Mammary epithelial cell (primary cell): ENCODE measurements at places on chromosomes 1 and 21. TPM values are rescaled to one million over a fixed set of nuclear protein-coding genes. Genes with fewer than 3 reads are reported as not detected.
A peak's percentile ranks its signal among the peaks of the same experiment; 100 is the strongest.

GRCh38 chr1:204660509-204660908, 25.0 kb downstream of the LRRN2 start:
- no peak for DNase-seq

DNA sequence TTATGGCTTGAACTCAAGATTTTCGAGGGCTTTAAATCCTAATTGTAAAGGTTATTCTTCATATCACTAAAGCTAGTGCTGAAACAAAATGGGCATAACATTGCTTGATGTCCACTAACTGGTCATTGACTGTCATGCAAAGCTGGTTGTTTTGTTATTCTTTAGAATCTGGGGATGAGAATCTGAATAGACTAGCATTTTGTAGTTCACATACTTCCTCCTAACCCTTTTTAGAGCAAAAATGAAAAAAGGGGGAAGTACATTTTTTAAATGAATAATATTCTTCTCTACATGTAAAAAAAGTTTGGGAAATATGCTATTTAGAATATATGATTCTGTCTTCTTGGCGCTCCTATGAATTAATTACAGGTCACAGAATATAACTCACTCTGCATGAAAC, 72.2 kb upstream of the HMCN1 start:
- no peak for DNase-seq

- DNase-seq = no peak
These were observed 146.0 kb downstream of the RERE start for GRCh38 chr1:8671306-8671917.

GRCh38 chr1:151537112-151537511, 3.0 kb upstream of the TUFT1 start:
- peak; percentile 80 for DNase-seq

GRCh38 chr1:11031624-11032262, 15.3 kb downstream of the MASP2 start:
- DNase-seq = no peak

ZNF684 gene
- 1.6 and 4.1 TPM in 2 replicates for total RNA-seq

ADGRL4 gene
- total RNA-seq = not detected

DNA sequence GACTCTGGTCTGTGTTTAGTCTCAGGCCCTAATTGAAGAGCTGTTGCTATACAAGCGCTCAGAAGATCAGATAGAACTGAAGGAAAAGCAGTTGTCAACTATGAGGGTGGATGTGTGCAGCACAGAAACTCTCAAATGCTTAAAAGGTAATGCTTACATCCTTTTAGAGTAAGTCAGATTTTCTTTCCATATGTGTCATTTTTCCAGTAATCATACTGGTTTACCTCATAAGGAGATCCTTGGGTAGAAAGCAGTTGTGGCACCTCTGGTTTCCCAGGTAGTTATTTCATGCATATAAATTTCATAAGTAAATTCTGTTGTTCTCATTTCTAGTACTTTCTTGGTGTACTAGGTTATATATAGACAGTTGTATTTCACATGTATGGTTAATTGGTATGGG, 43.0 kb upstream of the TARS2 start:
- DNase-seq = no peak

DNM3 gene
- 2.2 and 6.4 TPM in 2 replicates for total RNA-seq

GRCh38 chr1:236128646-236129178, 13.6 kb upstream of the GPR137B start:
- peak; percentile 40 for DNase-seq

ARTN gene
- 22.8 TPM for total RNA-seq

GRCh38 chr1:46806196-46807020, 7.6 kb downstream of the CYP4B1 start:
- no peak for DNase-seq

DNA sequence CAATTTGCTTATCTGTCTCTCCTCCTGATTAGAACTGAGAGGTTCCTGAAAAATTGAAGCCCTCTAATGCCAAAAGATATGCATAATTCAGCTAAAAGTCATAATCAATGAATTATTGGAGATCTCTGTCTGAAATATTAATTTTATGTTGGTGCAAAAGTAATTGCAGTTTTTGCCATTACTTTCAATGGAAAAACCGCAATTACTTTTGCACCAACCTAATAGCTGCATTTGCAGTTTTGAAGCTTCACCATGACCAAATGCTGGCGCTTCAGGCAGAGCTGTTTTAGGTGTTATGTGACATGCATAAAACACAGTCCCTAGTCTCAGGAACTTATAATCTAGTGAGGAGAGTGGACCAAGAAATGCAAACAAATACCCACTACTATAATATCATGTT, 29.7 kb upstream of the FASLG start:
- DNase-seq = no peak

GSTM4 gene
- 5.0 TPM for total RNA-seq

- no peak for DNase-seq
These were observed at the start of gene TNFAIP8L2 for GRCh38 chr1:151156515-151156819. TSS of gene TNFAIP8L2 (plus strand) at chr1:151156649. CDS start at chr1:151158698, 2,049 bp downstream.

OR2T35 gene
- not detected for total RNA-seq

PDPN gene
- total RNA-seq = 26.6 and 39.4 TPM in 2 replicates

PGLYRP3 gene
- not detected for total RNA-seq

DNA sequence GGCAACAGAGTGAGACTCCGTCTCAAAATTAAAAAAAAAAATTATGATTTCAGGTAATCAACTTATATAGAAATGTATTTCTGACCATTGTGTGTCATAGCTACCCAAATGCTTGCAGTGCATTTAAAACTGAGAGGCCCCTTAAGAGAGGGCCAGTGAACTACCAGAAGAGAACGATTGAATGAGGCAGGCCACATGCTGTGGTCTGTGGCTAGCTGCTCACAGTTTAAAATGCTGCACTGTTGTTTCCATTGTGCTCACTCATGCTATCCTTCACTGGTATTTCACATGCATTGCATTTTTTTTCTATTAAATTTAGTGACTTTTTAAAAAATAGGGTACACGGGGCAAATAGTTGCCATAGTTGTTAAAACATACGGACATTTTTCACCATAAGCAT, 26.0 kb downstream of the CHML start:
- DNase-seq = no peak

DNA sequence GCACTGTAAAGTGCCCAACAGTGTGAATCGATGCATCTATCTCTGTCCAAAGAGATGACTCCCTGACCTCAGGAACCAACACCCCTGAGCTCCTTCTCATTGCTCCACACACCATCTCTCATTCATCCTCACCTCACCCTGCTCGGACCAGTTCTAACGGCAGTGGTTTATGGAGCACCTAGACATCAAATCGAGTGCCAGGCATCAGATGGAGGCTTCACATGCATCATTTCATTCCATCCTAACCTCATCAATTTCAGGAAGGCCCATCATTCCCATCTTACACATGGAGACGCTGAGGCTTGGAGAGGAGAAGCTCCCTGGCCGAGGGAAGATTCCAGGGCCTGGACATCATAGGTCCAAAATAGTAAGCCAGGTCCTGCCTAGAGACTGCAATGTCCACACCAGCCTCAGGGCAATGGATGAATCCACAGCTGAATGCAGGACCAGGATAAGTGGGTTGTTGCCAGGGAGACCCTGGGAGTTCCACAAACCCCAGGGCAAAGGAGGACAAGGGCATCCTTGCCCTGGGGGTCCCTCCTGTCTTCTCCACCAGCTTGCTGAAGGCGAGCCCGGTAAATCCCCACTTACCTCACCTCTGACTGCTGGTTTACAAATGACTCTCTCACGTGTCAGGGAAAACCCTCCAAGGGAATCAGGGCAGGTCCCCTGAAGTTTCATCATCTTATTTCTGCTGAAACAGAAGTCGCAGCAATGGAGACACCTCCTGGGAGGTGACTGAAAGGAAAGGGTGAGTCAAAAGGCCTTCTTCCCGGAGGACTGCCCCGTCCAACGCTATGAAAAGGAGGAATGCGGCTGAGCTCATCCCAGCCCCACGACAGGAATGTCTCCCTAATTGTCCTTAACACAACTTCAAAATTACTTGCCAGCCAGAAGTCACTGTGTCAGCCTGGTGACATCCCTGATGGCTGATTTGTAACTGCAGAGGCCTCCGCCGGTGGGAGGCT, 9.0 kb upstream of the IFFO2 start:
- DNase-seq = peak; percentile 86

SPRR3 gene
- total RNA-seq = not detected

DNA sequence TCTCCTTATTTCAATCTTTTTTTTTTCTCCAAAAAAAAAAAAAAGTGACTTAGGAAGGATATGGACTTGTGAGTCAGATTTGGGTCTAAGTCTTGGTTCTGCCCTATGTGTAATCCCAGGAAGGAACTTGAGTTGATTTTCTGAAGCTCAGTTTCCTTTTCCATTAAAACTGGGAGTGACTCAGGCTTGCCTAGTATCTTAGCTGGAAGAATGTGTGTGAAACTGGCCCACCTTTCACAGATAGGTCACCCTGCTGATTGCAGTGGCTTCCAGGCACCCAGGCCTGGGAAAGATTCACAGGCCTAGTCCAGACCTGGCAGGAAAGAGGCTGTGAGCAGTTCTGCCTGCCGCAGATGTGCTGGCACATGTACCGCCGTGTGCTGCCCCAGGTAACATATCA, 218.3 kb upstream of the HOOK1 start:
- peak; percentile 98 for DNase-seq

- DNase-seq = peak; percentile 89
These were observed 221.6 kb upstream of the VAMP3 start for GRCh38 chr1:7549277-7550161.

DNA sequence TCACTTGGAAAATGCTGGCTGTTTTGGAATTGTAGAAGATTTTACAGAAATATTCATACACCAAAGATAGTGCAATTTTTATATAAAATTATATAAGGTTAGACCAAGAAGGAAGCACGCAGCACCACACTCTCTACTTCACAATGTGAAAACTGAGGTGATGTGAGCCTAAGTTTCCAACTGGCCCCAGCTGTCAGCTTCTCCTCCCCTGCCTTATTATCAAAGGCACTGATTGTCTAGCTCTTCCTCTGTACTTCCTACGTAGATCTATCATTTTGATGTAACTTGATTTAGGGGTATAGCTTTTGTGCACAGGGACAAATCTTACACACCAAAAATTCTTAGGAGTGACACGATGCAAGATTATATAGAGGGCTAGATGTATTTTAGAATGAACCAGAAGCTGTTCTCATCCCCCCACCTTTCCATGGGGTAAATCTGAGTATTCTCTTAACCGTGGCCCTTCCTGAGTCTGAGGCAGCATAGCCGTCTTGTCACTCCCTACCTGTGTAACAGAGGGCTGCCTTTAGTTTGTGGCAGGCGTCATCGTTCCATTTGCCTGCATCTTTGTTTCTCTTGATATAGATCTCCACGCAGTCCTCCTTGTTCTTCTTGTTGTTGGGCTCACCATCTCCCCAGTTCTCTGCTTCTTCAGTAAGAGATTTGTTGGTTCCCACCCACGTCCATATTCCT, 3.4 kb downstream of the SELL start:
- no peak for DNase-seq

DDI2 gene
- 27.5 and 29.7 TPM in 2 replicates for total RNA-seq

DNA sequence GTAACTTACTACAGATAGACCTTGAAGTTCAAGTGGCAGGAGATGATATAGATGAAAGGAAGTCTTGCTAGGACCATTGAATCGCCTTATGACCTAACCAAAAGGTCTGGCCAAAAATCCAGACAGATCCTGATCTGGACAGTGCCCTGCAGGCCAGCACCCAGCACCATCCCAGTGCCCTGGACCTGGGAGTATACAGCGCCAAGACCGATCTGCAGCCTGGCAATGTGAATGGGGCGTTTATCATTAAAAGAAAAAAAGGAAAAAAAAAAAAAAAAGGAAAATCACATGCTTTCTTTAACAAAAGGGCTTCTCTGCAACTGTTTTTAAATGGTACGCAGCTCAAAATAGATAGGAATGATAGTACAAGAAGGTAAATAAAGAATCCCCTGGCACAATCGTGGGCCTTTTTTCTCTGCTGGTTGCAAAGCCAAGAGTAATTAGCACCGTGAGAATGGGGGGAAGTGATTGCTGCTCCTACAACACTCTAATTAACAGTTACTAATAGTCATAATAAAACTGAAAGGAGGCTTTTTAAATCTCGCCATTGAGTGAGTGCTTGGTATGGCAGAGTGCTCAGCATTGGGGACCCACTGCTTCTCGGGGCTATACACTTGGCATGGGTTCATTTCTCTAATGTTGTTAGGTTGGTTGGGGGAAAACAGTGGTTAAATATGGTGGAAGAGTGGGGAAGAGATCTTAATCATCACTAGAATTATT, 146.7 kb downstream of the KAZN start:
- DNase-seq = no peak

DNA sequence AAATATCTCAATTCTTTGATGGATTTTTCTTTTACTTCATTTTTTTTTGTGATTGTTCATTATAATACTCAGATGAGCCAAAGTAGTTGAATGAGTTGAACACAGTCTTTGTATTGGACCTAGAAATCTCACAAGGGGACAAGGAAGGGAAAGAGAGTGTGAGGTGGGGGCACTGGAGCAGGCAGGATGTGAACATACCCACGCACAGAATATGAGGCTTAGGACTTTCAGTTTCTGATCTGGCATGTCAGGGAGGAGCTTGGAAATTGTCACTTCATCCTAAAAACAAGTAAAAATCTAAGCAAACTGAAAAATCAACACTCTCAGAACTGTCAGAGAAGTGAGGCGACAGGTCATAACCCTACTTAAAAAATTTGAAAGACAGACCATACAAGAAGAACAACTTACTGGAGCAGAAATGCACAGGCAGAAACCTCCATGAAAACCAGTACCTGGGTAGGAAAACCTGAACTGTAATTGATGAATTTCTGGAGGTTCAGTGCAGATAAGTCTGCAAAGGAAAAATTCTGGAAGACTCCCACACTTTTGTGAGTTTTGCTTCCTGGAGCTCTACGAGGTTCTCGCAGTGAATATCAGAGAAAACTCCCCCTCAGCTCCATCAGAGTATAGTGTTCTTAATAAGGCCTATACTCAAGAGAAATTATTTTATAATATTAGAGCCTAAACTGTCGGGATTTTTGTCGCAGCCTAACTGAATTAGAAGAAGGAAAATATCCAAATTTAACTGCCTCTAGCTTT, 3.6 kb upstream of the PTGS2 start:
- no peak for DNase-seq

COL8A2 gene
- total RNA-seq = 0.94 and 1.0 TPM in 2 replicates

DNA sequence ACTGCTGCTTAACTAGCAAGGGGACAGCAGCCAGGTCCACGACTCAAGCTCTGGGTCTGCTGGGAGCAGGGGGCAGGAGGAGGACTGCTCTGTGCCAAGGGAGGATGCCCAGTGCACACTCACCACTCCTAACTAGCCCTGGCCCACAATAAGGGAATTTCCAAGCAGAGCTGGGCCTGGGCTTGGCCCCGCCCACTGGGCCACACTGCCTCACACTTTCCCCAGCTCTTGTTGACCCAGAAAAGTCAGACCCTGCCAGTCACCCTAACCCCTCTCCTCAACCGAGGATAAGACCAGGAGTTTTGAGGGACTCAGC, 18.7 kb downstream of the SLC9A1 start:
- peak; percentile 16 for DNase-seq

ERG gene
- total RNA-seq = 0.12 TPM in 1 of 2 replicates, not detected in the other

DNA sequence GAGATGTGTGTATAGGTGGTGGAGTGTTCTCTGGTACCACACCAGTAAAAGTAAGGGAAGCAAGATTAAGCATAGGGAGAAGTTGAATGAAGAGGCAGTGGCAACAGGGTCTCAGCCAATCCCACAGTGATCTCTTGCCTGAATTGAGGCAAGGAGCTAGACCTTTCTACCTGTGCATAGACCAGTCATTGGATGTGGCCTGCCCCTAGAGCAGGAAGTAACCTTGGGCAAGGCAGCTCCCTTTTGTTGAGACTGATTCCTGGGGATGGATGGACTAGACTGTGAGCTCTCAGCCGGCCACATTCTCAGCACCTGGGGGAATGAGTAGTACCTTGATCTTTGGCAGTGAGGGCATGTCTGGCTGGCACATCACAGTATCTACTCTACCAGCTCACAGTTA, 6.4 kb downstream of the USP16 start:
- DNase-seq = no peak

GRCh38 chr1:235403593-235403992, 36.4 kb downstream of the TBCE start:
- peak; percentile 50 for DNase-seq
